ENCODE measurements at places on chromosomes 12 and 14. TPM values are rescaled to one million over a fixed set of nuclear protein-coding genes. Genes with fewer than 3 reads are reported as not detected.
A peak's percentile ranks its signal among the peaks of the same experiment; 100 is the strongest.

Gene SLC5A8
- polyA plus RNA-seq = 33.8 TPM

DNA sequence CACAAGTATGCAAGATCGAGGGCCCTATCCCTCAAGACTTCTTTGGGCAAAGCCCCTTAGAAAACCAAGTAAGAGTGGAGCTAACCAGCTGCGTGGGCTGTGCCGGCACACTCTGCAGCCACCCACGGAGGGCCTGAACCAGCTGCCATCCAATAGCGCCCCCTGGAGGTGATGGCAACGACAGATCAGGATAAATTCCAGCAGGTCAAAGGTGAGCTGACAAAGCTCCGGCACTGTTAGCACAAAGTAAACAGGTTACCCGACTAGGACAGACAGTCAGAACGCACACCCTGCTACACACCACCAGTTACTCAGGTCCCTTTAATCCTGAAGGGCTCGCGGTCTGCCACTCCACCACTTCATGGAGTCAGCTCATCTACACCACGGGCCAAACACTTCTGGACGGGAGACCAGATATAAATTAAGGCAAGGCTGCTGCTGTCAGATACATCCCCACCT is 4.9 kb downstream of the ZBTB39 start:
- no peak for DNase-seq

Gene C2CD5
- 67.0 TPM for polyA plus RNA-seq

- DNase-seq = no peak
Measured at GRCh38 chr14:21768116-21768874, 94.7 kb upstream of the OR4E1 start.

GRCh38 chr12:110742096-110742717 is 484 bp downstream of the PPP1CC start:
- DNase-seq = no peak

DNA sequence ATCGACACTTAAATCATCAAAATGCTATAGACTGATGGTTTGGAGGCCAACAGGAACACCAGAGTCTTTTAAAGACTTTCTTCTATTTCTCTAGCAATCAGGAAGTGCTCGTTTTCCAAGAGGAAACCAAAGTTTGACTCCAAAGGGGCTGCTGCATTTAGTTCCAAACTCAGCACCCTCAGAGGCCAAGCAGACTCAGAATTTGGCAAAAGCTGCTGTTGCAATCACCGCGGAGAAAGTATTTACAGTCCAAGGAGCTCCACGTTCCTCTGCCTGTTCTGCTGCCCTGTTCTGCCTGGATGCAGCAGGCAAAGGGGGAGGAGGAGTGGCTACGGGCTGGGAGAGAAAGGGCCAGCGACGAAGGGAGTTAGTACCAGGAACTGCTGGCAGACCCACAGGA is 325.1 kb downstream of the BCL11B start:
- DNase-seq = peak; percentile 27

DNA sequence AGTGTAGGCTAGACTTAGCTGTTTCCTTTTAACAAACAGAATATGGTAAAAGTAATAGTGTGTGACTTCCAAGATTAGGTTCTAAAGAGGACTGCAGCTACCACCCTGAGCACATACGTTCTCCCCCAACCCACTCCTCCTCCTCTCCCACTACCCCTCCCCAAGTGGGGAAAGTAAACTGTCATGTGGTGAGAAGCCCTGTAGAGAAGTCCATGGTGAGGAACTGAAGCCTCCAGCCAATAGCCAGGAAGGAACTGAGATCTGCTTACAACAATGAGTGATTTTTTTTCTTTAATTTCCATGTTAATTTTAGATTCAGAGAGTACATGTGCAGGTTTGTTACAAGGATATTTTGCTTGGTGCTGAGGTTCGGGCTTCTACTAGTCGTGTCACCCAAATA is 57.0 kb upstream of the EGLN3 start:
- no peak for DNase-seq

Gene CIDEB
- polyA plus RNA-seq = 27.6 TPM

DNA sequence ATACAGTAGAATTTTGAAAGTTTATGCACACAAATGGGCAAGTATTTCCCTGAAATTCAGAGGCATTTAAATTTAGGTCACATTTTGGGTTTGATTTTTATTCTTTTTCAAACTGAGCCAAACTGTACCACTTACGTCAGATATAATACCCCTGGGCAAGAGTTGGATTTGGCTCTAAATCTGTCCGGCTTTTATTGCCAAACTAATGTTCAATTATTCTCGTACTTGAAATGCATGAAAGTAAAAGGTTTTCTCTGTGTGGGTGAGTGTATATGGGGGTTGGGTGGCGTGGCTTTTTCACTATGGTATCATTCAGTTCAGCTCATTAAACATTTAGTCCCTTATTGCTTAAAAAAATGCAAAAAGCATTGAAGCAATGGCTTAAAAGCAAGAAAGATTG is 55.9 kb downstream of the SLCO1C1 start:
- no peak for DNase-seq

Gene TAS2R42
- polyA plus RNA-seq = not detected

DNA sequence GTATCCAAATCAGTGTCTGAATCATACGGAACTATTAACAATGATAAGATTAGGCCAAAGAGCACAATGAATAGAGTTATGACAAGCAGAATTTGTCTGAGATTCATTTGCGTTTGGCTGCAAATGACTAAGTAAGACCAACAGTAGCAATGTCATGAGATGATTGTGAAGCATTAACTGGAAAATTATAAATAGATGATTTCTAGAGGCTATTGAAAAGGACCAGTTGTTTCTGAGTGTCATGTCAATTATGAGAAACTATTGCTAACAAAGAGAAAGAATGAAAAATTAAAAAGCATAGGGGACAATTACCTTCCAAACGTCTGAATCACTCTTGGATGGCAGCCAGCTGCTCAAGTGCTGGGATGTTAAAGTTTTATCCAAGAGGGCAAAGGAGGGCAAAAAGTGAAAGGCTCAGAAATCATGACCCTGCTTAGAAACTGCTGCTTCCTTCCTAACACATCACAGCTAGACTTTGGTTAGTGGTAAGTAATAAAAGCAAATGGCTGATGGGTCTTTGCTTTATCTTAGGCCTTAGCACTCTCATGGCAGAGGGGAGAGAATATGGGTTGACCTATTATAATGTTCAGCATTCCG is 89.0 kb downstream of the AKAP6 start:
- peak; percentile 22 for DNase-seq

Gene NGB
- not detected for polyA plus RNA-seq

Gene TMEM121
- polyA plus RNA-seq = 7.4 TPM

Gene KHNYN
- 45.5 TPM for polyA plus RNA-seq

Gene KRT6C
- polyA plus RNA-seq = not detected

DNA sequence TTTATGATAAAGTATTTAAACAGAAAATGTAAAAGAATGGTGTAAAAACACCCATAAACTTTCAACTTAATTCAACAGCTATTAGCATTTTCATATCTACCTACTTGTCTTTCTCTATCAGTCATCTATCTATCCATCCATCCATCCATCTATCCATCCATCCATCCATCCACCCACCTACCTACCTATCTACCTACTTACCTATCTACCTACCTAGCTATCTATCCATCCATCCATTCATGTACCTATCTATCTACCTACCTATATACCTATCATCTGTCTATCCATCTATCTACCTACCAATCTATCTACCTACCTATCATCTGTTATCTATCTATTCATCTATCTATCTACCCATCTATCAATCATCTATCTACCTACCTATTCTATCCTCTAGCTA is 8.5 kb downstream of the NOS1 start:
- no peak for DNase-seq

Gene CLEC6A
- polyA plus RNA-seq = 0.18 TPM

GRCh38 chr14:61516118-61516743 is 179.1 kb upstream of the HIF1A start:
- no peak for DNase-seq

GRCh38 chr12:88544991-88545980 is 35.0 kb downstream of the KITLG start:
- DNase-seq = no peak

DNA sequence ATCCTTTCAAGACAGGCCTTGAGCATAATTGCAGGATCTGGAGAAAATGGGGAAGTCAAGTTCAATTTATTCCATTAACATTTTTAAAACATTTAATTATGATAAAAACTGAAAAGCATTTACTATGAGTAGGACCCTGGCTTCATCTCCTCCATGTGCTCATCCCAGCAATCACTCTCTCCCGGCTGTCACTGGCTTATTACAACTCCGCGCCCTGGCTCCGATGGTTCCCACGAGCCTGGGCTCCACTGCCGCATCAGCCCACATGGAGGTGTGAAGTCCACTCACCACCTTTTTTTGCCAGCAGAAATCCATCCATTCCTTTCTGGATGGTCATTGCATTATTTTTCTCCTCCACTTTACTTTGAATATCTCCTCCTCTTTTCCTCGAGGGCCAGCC is 194.4 kb downstream of the EMP1 start:
- no peak for DNase-seq

All from right renal pelvis (tissue), 4 donors.